Stimulated activated CD4-positive, alpha-beta T cell treated with anti-CD3 and anti-CD28 coated beads, Interleukin-1b, Interleukin-23, amount 100 ng/mL, for 1 hour (primary cell): ENCODE measurements at places on chromosomes 7 and 10.

DNA sequence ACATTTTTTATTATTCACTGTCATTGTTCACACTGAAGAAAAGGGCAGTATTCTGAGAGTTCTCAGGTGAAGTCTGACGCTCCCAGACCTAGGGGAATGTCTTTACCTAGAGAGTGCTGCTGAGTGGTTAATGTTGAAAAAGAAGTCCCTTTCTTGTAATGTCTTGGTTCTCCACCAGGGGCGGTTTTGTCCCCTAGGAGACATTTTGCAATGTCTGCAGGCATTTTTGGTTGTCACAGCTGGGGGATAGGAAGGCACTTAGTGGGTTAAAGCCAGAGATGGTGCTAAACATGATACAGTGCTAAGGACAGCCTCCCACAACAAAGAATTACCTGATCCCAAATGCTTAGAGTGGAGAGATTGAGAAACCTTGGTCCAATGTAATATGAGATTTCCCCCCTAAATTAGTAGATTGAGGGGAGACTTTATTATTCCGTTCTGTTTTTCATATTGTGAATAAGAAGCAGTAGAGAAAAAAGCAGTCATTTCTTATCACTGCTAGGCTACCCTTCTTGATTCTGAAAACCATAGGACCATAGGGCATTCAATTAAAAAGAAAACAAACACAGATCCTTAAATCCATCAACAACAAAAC, 13.1 kb downstream of the UMAD1 start:
- DNase-seq, result no peak

- no peak for DNase-seq
These were observed 65.2 kb downstream of the BMPER start for GRCh38 chr7:33970536-33970935.

- no peak for DNase-seq
These were observed 86.4 kb downstream of the FAM53B start for GRCh38 chr10:124657806-124658205.

DNA sequence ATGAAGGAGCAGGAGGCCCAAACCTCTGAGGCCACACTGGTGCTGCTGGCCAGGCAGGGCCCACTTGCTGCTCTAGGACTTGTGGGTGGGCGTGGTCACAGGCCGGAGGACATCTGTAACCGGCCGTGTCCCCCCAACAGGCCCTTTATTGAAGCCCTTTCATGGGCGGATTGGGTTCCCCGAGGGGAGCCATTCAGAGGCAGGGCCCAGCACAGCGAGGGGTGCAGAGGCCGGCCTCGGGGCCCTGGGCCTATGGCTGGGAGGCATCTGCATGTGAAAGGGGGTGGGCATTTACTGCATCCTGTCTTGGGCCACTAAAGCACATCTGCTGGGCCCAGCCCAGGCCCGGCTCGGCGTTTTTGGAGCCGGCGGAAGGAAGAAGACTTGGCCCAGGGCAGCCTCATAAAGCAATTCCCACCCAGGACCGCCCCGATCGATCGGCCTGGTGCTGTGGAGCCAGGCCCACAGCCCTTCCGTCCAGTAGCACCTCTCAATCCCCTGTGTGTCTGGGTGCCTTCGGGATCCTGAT, 8.4 kb downstream of the LHPP start:
- DNase-seq, result no peak

- DNase-seq, result no peak
These were observed 77.6 kb upstream of the NME8 start for GRCh38 chr7:37770838-37771237.

DNA sequence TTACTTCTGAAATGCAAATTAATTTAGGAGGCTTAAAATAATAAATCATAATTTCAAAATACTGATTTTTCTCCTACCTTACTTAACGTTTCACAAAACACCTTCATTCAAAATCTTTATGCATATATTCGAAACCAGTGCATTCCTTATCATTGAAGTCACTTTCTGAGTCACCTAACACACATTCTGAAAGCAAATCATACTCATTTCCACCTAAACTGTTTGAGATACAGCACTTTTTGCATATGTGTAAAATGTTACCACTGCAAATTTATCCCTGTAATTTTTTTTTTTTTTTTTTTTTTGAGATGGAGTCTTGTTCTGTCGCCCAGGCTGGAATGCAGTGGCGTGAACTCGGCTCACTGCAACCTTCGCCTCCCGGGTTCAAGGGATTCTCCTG, 15.7 kb downstream of the PPP3CB start:
- DNase-seq, result no peak

DNA sequence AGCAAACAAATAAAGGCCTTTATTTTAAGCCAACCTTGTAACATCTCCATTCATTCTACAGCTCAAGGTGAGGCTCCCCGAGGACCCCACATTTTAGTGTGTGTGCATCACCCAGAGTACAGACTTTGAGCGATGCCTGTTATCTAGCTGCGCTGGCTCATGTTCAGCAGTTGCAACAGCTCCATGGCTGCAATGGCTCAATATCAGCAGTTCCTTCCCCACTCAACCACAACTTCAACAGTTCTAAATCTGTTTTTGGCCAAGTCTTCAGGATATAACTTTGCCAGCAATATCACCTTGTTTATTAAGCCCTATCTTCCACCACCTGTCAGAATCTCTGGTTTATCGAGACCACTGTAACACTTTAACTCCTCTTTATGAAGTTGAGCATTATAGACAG, 95.8 kb downstream of the WNT2 start:
- no peak for DNase-seq

- DNase-seq, result no peak
These were observed 65.4 kb downstream of the SLIT1 start for GRCh38 chr10:97120370-97120769.

- DNase-seq, result no peak
These were observed 309.7 kb downstream of the CTNNA3 start for GRCh38 chr10:67386260-67386659.

- no peak for DNase-seq
These were observed 23.9 kb upstream of the CYCS start for GRCh38 chr7:25148772-25149575.

DNA sequence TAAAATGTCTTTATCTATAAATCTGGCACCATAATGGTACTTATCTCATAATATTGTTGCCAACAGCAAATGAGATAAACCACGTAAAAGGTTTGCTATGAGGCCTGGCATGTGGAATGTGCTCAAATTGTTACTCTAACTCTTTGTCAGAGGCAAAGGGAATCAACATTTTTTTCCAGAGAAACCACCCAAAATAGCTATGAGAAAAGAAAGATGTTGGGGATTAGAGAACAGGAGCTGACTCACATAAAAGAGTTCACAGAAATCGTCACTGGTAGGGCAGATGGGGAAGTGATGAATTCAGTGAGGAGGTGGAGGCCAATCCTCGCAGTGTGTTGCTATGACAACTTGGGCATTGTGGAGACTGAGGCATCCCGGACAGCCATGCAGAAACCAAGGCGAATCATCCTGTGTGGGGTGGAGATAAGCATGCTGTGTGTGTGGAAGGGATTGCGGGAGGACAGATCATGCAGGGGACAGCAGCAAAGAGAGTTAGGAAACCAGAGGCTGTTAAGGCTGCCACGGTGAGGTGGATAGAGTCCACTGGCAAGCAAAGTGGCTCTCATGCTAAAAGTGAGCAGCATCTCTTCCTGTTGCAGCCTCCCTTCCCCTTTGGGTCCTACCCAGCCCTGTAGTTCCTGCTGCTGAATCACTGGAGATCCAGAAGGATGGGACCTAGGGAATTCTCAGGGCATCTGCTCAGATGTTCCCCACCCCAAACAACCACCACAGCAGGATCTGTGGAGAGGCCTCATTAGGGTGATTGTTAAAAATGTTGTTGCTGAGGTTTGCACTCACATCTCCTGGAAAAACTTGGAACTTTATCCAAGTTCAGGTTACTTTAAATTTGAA, 103.9 kb downstream of the CUBN start:
- DNase-seq, result no peak

DNA sequence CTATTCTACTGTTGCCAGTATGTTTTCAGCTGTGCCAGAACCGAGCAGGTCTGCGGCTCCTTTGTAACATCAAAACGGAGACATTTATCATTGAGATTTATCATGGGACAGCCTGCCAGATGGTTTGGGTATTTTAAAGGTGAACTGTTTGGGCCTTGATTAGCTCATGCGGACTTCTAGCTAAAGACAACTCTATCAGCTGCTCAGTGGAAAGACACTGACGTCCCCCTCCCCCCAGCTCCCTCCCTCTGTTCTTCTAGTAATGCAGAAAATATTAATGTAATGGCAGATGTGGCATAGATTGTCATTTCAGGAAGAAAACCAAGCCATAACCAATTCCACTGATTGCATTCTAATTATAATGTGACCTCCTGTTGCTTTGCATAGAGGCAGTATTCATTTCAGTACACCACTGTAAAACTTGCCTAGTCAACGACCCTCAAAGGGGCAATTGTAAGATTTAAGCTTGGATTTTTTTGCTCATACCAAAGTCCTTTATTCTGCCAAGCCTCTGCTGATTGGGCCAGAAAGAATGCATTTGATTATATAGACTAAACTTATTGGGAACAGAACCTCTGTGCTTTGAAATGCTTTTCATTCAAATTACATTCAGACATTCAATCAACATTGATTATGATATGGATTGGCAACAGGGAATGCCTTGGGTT, 966.8 kb downstream of the LRMDA start:
- DNase-seq, result no peak

- no peak for DNase-seq
These were observed 52.7 kb upstream of the SLC29A3 start for GRCh38 chr10:71266147-71266917.

GRCh38 chr10:101763141-101763846, 12.6 kb downstream of the FGF8 start:
- no peak for DNase-seq

DNA sequence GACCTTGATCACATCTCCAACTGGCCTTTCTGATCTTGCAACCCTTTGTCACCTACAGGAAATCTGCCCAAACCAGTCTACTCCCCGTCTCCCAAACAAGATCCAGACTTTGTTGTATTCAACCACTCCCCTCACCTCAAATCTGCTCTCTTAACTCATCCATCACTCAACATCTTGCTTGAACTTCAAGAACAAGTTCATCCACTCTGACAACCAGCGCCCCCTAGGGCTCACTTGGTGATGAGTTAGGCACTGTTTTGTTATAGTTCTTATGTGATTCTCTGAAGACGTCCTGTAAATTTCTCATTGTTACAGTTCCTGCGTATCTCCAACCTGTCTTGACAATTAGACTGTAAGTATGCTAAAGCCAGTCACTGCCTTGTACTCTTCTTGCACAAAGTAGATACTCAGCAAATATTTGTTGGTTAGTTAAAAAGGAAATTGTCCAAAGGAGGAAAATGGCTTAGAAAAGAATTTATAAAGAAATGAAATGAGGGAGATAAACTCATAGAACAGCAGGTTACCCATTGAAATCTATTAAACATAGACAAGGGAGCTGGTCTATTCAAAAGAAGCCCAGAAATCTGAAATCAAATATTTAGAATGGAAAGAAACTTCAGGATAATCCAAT, 5.3 kb downstream of the FRMD4A start:
- DNase-seq, result no peak

DNA sequence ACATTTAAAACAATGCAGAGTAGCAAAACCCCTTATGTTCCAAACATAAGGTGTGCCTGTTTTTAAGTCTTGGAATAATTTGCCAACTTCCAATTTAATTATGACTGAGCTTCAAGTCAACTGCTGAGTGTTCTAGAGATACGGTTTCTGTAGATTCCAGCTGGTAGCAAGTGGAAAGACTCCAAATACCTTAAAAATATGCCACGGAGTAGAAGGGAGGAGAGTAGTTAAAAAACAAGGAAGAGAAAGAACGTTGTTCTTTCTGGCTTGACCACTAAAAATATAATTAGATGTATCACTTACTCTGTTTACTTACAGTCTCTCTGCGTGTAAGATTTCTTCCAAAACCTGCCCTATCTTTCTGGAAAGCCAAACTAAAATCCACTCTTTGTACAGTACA, 24.5 kb upstream of the ABLIM1 start:
- DNase-seq, result no peak

- DNase-seq, result no peak
These were observed 2.0 kb upstream of the GATA3 start for GRCh38 chr10:8052341-8052955.

DNA sequence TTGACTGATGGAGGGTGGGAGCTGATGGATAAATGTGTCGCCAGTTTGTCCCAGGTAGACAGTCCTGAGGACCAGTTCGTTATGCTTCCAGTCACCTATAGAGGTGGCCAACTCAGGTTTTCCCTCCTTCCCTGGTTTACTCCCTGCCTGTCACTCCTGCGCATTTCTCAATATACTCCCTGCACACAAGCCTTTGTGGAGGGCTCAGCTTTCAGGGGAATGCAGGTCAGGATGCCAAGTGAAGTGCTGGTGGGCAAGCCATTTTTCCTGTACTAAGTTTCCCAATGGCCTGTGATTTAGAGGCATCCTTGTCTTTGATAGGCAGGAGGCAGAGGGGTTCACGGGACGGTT, 473.5 kb upstream of the ZMIZ1 start:
- DNase-seq, result no peak

GRCh38 chr10:63166742-63167258, 33.7 kb downstream of the NRBF2 start:
- DNase-seq, result no peak

DNA sequence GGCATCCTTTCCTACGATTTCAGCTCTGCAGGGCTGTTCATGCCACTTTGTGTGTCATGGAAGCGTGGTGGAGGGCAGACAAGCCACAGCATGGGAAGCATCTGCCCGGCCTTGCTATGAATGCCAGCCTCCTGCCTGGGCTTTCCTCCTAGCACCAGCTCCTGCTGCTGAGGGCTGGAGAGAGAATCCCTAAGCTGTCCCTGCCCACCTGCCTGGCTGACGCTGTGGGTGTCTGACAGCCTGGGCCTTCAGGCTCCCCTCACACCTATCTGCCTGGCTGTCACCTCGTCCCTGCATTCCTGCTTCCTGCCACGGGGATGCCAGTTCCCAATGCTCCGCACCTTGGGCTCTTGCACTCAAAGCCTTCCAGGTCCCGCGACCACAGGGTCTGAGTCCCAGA, 606.5 kb upstream of the MGMT start:
- no peak for DNase-seq
